ENCODE measurements at places on chromosomes 3 and 15. TPM values are rescaled to one million over a fixed set of nuclear protein-coding genes. Genes with fewer than 3 reads are reported as not detected.

Gene KBTBD8
- total RNA-seq, result 0.74 TPM

Gene LTF
- not detected for total RNA-seq

Gene CHST13
- not detected for total RNA-seq

Gene SPESP1
- 3.7 TPM for total RNA-seq

Gene PPM1L
- total RNA-seq, result 0.45 TPM

Gene TM4SF4
- not detected for total RNA-seq

Gene SYNPR
- not detected for total RNA-seq

Gene GMPPB
- total RNA-seq, result 50.3 TPM

Gene CADM2
- 0.15 TPM for total RNA-seq

Gene ACAD9
- 34.3 TPM for total RNA-seq

Gene ILDR1
- total RNA-seq, result not detected

Gene SNX22
- under 0.01 TPM for total RNA-seq

Gene CAPN3
- total RNA-seq, result 0.50 TPM

Gene SLC22A13
- total RNA-seq, result not detected

Gene SLCO2A1
- total RNA-seq, result 3.0 TPM

Gene ABHD6
- 6.1 TPM for total RNA-seq

Gene TMEM207
- total RNA-seq, result not detected

Gene TLR9
- total RNA-seq, result under 0.01 TPM

Gene GCSAM
- not detected for total RNA-seq

Gene PLA2G4B
- total RNA-seq, result 0.45 TPM

Gene NDN
- 93.0 TPM for total RNA-seq

Gene DPPA4
- total RNA-seq, result 1.2 TPM

Gene WWTR1
- 19.3 TPM for total RNA-seq

Gene SH3GL3
- total RNA-seq, result not detected

Gene CSPG4
- 72.4 TPM for total RNA-seq

Gene WDR93
- total RNA-seq, result 0.15 TPM

Gene NOX5
- total RNA-seq, result not detected

Gene DLEC1
- total RNA-seq, result not detected

Gene GPR15
- not detected for total RNA-seq
